ENCODE measurements at places on chromosomes 1 and 21.

DNA sequence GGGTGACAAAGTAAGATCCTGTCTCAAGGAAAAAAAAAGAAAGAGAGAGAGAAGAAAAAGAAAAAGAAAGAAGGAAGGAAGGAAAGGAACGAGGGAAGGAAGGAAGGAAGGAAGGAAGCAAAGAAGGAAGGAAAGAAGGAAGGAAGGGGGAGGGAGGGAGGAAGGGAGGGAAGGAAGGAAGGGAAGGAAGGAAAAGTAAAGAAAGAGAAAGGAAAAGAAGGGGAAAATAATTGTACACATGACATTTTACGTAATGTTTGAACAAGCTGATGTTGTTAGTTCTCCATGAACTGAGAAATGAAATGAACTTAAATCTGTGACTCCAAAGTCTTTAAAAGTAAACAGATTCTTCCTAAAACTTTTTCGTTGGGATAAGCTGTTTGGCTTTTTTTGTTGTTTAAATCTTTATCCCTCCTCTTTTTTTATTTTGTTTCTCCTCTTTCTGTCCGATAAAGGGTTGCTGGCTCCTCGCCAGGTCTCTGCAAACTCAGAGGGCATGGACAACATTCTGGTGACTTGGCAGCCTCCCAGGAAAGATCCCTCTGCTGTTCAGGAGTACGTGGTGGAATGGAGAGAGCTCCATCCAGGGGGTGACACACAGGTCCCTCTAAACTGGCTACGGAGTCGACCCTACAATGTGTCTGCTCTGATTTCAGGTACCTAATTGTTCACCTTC, 59.8 kb downstream of the IL12RB2 start:
- no peak overlapping the region for H3K27ac ChIP-seq
- no peak overlapping the region for H3K4me3 ChIP-seq
- no peaks in the 10 kb centered on the region for H3K36me3 ChIP-seq

GRCh38 chr21:35619184-35619583, 441.1 kb downstream of the SETD4 start:
- no peaks in the 10 kb centered on the region for H3K36me3 ChIP-seq
- H3K4me1 ChIP-seq: no peaks in the 10 kb centered on the region
- no peak overlapping the region for H3K4me3 ChIP-seq
- DNase-seq: no peak
- H3K27me3 ChIP-seq: no peaks in the 10 kb centered on the region

- no peak overlapping the region for H3K4me3 ChIP-seq
- no peaks in the 10 kb centered on the region for H3K4me1 ChIP-seq
- no peaks in the 10 kb centered on the region for H3K36me3 ChIP-seq
- H3K27me3 ChIP-seq: no peaks in the 10 kb centered on the region
Observed at GRCh38 chr1:37147906-37148305, 113.6 kb upstream of the GRIK3 start.

DNA sequence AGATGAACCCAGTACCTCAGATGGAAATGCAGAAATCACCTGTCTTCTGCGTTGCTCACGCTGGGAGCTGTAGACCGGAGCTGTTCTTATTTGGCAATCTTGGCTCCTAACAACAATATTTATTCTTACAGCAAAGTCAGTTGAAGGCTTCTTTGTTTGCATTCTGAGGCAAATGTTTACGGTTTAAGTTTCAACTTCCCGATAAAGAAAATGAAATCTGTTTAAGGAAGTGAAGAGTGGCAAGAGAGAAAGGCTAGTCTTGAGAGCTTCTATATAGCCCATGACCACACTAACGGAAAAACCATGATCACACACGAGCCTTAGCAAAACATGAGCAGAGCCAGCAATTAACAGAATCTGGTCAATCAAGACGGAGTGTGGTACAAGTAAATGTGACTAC, 122.6 kb upstream of the ZNHIT6 start:
- H3K4me3 ChIP-seq: no peak overlapping the region
- H3K27me3 ChIP-seq: no peaks in the 10 kb centered on the region
- no peaks in the 10 kb centered on the region for H3K4me1 ChIP-seq
- H3K36me3 ChIP-seq: no peaks in the 10 kb centered on the region

- no peaks in the 10 kb centered on the region for H3K27me3 ChIP-seq
- DNase-seq: no peak
- H3K27ac ChIP-seq: no peak overlapping the region
- H3K4me1 ChIP-seq: no peaks in the 10 kb centered on the region
Observed at GRCh38 chr1:43431676-43432075, 22.1 kb downstream of the HYI start.

DNA sequence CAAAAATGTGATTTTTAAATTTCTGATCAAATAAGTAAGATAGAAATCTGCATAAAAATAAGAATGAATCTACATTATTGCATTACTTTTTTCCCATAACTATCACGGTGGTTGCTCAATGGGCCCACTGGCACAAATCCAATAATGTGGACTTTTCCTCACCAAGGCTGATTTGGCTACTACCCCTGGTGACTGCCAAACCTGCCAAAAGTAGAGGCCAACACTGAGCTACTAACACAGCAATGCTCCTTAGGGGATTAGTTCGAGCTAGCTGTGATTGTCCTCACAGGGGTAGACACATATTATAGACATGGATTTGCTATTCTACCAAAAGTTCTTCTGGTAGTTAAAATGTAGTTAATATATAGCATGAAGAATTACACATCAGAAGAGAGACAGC, 107.7 kb upstream of the ZNHIT6 start:
- no peaks in the 10 kb centered on the region for H3K27me3 ChIP-seq
- no peak for DNase-seq
- no peaks in the 10 kb centered on the region for H3K4me1 ChIP-seq
- H3K27ac ChIP-seq: no peak overlapping the region
- H3K36me3 ChIP-seq: no peaks in the 10 kb centered on the region

DNA sequence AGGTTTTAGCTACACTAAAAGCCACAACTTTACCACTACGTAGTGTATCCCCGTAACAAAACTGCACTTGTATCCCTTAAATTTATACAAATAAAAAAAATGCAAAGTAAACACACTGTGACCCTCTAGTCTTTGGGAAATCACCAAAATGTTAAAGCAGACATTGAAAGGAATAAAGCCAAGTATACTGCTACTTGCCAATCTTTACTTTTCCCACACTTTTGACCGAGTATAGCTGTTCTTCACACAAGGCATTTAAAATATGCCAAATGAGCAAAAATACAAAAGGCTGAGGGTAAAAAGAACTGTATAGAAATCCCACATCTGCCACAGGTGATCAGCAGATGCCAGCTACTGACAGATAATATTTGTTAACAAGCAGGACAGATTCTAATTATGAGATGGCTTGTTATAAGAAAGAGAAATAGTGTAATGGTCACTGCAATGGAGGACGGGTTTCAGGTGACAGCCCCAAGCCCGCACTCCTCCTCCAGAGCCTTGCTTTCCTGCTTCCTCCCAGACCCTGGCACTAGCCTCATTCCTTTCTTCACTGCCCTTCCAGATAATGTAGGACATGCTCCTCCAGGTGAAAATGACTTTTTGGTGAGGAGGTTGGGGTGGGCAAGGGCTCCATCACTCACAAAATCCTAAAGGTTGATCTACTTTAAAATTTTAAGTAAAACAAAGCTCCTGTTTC, 18.1 kb downstream of the KCNT2 start:
- H3K27me3 ChIP-seq: no peaks in the 10 kb centered on the region
- no peak overlapping the region for H3K4me3 ChIP-seq
- no peak overlapping the region for H3K27ac ChIP-seq
- DNase-seq: no peak
- H3K36me3 ChIP-seq: no peaks in the 10 kb centered on the region

GRCh38 chr1:25820247-25821111, 725 bp downstream of the MTFR1L start:
- H3K4me1 ChIP-seq: peaks cover 29% of the 10 kb centered on the region
- DNase-seq: no peak
- H3K36me3 ChIP-seq: no peaks in the 10 kb centered on the region

GRCh38 chr1:161045736-161046604, at the start of gene USF1:
Gene USF1 (minus strand): TSS chr1:161045977. CDS start chr1:161043275, 2,702 bp downstream.
- H3K27ac ChIP-seq: peak within 1 kb of the TSS; percentile 65
- peaks cover 3% of the 10 kb centered on the region for H3K36me3 ChIP-seq
- DNase-seq: peak; percentile 95
- H3K27me3 ChIP-seq: no peaks in the 10 kb centered on the region

- H3K36me3 ChIP-seq: no peaks in the 10 kb centered on the region
Observed at GRCh38 chr1:234997201-234997895, 131.3 kb downstream of the TOMM20 start.

GRCh38 chr1:89457046-89457445, 67.6 kb upstream of the LRRC8B start:
- no peak overlapping the region for H3K27ac ChIP-seq
- no peak for DNase-seq
- H3K27me3 ChIP-seq: no peaks in the 10 kb centered on the region

DNA sequence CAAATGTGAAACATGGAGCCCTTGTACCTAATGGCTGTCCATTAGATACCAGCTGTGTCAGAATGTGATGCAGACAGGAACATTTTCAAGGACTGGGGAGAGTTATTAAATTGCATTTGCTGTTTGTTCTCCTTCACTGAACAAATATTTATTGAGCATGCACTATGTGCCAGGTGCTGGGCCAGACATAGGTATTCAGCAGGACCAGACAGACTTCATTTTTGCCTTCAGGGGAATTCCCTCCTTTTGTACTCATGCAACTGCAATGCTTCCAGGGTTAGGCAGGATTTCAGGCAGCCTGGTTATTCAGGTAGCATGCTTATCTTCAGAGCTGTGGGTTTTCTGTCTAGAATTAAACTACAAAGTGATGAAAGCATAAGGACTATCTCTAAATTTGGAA, 64.2 kb upstream of the SMYD2 start:
- H3K27ac ChIP-seq: no peak overlapping the region
- no peaks in the 10 kb centered on the region for H3K4me1 ChIP-seq
- H3K36me3 ChIP-seq: no peaks in the 10 kb centered on the region
- H3K27me3 ChIP-seq: peaks cover 10% of the 10 kb centered on the region
- no peak overlapping the region for H3K4me3 ChIP-seq

- no peaks in the 10 kb centered on the region for H3K4me1 ChIP-seq
- DNase-seq: no peak
- H3K4me3 ChIP-seq: no peak overlapping the region
- no peaks in the 10 kb centered on the region for H3K36me3 ChIP-seq
- no peak overlapping the region for H3K27ac ChIP-seq
Observed at GRCh38 chr1:222454782-222455181, 93.1 kb downstream of the HHIPL2 start.

DNA sequence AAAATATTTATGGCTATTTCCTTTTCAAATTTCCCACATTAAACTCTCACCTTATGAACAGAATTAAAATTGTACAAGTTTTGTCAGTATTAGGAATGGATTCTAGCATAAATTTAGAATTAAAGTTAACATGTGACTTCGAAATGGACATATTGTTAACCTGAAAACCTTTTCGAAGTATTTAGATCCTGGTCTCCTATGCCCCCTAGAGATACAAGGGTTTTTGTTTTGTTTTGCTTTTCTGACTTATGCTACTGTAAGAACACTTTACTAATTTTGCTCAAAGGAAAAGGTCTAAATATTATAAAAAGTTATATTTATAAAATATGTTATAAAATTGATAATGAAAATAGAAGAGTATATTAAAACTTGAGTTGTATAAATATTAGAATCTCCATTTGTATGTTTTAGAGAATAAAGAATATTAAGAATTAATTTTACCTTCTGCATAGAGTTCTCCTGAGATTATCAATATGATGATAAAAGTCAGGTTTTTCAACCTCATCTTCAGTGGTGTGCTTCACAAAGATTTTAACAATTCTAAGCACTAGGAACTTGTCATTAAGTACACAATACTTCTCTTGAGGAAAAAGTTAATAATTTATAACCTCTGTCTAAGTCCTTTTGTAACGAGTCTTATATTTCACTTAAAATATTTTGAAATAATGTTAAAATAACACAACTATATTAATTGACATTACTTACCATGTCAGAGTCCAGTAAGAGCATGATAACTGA, at the start of gene F13B:
Gene F13B (minus strand): TSS at position 542 of the 738 bp plus-strand sequence. CDS start 37 bp downstream, at position 505.
- no peaks in the 10 kb centered on the region for H3K4me1 ChIP-seq
- no peaks in the 10 kb centered on the region for H3K36me3 ChIP-seq
- no peaks in the 10 kb centered on the region for H3K27me3 ChIP-seq
- no peak within 1 kb of the TSS for H3K4me3 ChIP-seq
- no peak for DNase-seq
- H3K27ac ChIP-seq: no peak within 1 kb of the TSS

- peaks cover 38% of the 10 kb centered on the region for H3K4me1 ChIP-seq
- H3K27ac ChIP-seq: peak overlapping the region; percentile 90
Observed at GRCh38 chr1:29122682-29123052, 1.0 kb downstream of the TMEM200B start.

DNA sequence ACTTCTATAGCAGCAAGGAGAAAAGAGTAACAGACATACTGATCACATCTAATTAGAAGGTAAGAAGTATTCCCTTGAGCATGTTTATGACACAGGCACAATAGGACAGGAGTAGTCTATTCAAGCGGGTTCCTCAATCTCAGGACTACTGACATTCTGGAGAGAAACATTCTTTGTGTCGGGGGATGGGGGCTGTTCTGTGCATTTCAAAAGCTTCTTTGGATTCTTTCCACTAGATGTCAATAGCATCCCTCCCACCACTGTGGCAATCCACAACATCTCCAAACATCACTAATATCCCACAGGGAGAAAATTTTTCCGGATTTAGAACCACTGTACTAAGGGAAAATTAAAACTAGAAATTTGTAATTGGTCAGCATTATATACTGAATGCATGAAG, 56.9 kb downstream of the ADAMTS5 start:
- no peak overlapping the region for H3K27ac ChIP-seq
- H3K36me3 ChIP-seq: no peaks in the 10 kb centered on the region
- no peaks in the 10 kb centered on the region for H3K27me3 ChIP-seq
- no peaks in the 10 kb centered on the region for H3K4me1 ChIP-seq
- DNase-seq: no peak
- no peak overlapping the region for H3K4me3 ChIP-seq

GRCh38 chr1:7565099-7565750, 205.9 kb upstream of the VAMP3 start:
- no peak for DNase-seq
- no peaks in the 10 kb centered on the region for H3K36me3 ChIP-seq
- H3K27ac ChIP-seq: no peak overlapping the region
- no peak overlapping the region for H3K4me3 ChIP-seq

DNA sequence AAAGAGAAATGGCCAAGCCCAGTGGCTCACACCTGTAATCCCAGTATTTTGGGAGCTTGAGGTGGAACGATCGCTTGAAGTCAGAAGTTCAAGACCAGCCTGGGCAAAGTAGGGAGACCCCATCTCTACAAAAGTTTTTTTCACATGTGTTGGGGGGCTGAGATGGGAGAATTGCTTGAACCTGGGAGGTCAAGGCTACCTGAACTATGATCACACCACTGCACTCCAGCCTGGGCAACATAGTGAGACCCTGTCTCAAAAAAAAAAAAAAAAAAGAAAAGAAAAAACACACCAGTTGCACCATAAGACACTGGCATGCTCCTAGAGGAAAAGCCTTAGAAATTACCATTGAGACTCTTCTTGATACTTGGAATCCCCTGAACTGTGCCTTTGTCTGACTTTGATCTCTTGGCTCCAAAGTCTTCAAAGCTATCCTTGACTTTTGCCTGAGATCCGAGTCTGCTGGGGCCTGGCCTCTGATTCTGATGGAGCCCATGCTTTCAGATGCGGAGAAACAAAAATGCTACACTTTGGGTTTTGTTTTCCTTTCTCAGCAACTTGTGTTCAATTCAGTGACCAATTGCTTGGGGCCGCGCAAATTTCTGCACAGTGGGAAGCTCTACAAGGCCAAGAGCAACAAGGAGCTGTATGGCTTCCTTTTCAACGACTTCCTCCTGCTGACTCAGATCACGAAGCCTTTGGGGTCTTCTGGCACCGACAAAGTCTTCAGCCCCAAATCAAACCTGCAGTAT, 33.7 kb downstream of the ATP5PO start:
- no peaks in the 10 kb centered on the region for H3K27me3 ChIP-seq
- H3K36me3 ChIP-seq: no peaks in the 10 kb centered on the region
- no peak overlapping the region for H3K4me3 ChIP-seq
- no peak for DNase-seq
- H3K27ac ChIP-seq: no peak overlapping the region
